ENCODE measurements at places on chromosomes 7 and 10. TPM values are rescaled to one million over a fixed set of nuclear protein-coding genes. Genes with fewer than 3 reads are reported as not detected.

PLPP4 gene
- total RNA-seq: not detected

GRID1 gene
- 2.1 TPM for total RNA-seq

PIK3AP1 gene
- total RNA-seq: 17.7 TPM

H2BK1 gene
- total RNA-seq: not detected

TWIST1 gene
- total RNA-seq: 7.1 TPM

GCK gene
- total RNA-seq: 0.48 TPM

FAM180A gene
- 4.8 TPM for total RNA-seq

TMEM270 gene
- total RNA-seq: not detected

CASTOR2 gene
- total RNA-seq: 25.3 TPM

ANK3 gene
- total RNA-seq: 3.8 TPM

CTNNA3 gene
- 0.10 TPM for total RNA-seq

CALML5 gene
- total RNA-seq: not detected

EPHA1 gene
- 0.22 TPM for total RNA-seq

AFAP1L2 gene
- 3.9 TPM for total RNA-seq

ANKRD61 gene
- total RNA-seq: 0.45 TPM

PSMG3 gene
- 17.8 TPM for total RNA-seq

SFTPA1 gene
- total RNA-seq: not detected

CHST3 gene
- 80.3 TPM for total RNA-seq

KMT2C gene
- 83.4 TPM for total RNA-seq

MOGAT3 gene
- total RNA-seq: not detected

FANK1 gene
- total RNA-seq: 0.42 TPM

ZNF425 gene
- 0.64 TPM for total RNA-seq

ANKRD30A gene
- 3.5 TPM for total RNA-seq

CPA2 gene
- 2.2 TPM for total RNA-seq

ANXA7 gene
- total RNA-seq: 146 TPM

DNA2 gene
- total RNA-seq: 3.8 TPM

PLCE1 gene
- 5.7 TPM for total RNA-seq

FOXI2 gene
- total RNA-seq: not detected

KLHDC10 gene
- 30.6 TPM for total RNA-seq

C10orf53 gene
- not detected for total RNA-seq

TRIM73 gene
- 5.4 TPM for total RNA-seq

IDI2 gene
- total RNA-seq: not detected

SEMA3E gene
- 3.2 TPM for total RNA-seq

NRCAM gene
- 9.1 TPM for total RNA-seq

RGR gene
- total RNA-seq: not detected

ASIC3 gene
- 0.87 TPM for total RNA-seq

C7orf33 gene
- not detected for total RNA-seq

LRRC17 gene
- 1.2 TPM for total RNA-seq

CLCN1 gene
- 0.22 TPM for total RNA-seq

SLC29A4 gene
- total RNA-seq: 38.2 TPM

PIP gene
- not detected for total RNA-seq

ZNF282 gene
- 19.1 TPM for total RNA-seq

LAMB4 gene
- total RNA-seq: 0.10 TPM

ATAD1 gene
- total RNA-seq: 49.9 TPM

MRPS16 gene
- 91.7 TPM for total RNA-seq

UNC5B gene
- total RNA-seq: 5.3 TPM

TRPV5 gene
- total RNA-seq: not detected

NPC1L1 gene
- total RNA-seq: 0.29 TPM
